ENCODE measurements at places on chromosomes 7 and 10.

DNA sequence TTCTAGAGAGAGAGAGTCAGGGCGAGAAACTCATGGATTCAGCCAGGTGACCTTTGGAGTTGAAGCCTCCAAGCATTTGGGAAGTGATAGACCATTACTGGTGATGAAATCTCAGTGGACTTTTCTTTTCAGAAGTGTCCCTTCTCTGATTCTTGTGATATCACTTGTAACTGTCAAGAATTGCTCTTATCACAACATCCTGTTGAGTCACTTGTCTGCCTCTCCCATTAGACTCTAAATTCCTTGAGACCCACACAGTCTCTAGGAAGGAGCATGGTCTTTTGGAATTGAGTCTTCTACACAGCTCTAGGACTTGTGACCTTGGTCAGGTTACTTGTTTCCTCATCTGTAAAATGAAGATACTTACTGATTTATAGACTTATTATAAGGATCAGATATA lies 81.0 kb downstream of the CFAP58 start:
- no peak for DNase-seq

DNA sequence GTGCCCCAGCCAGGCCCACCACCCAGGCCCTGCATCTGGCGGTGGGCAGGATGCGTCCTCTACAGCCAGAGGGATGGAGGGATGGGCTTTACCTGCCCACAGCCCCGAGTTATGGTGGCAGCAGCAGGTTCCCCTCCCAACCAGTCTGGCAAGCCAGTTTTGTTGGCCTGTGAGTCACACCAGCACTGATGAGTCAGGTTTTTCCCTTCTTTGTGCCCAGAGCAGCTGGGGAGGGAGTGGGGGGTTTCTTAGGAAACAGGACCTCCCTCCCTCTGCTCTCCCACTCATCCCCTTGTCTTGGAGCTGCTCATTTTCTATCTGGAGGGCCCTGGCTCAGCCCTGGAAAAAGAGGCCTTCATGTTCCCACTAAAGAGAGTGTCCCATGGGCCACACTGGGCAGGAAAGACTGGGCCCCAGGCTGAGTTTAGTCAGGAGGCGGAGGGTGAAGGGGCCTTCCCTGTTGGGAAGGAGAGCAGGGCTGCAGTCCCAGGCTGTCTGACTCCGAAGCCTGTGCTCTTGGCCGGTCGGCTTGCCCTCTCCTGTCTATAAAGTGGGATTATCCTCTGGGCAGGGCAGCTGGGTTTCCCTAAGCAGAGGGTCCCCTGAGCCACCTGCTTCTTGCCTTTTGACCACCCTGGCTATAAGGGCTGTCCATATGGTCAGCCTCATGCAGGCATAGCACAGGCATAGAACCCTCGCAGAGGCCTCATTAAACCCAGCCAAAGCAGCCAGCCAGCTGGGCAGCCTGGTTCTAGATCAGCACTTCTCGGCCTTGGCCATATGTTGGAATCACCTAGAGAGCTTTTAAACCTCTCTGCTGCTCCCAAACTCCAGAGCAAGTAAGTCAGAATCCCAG lies 30.2 kb upstream of the ANKRD2 start:
- peak; percentile 25 for DNase-seq

DNA sequence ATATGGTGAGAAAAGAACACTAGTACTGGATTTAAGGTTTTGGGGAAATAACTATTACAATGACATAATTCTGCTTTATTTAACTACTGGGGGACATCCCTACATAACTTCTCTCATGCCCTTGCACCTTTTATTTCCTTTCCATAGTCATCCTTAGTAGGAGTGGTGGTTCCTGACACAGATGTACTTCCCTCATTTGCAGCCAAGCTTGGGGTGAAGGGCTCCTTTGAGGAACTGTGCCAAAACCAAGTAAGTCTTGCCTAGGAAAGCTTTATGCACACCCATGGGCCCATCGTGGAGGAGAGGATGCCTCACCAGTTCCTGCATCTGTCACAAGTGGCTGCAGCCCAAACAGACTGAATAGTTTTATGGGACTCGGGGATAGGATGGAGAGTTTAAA lies 20.6 kb downstream of the ZDHHC6 start:
- no peak for DNase-seq

DNA sequence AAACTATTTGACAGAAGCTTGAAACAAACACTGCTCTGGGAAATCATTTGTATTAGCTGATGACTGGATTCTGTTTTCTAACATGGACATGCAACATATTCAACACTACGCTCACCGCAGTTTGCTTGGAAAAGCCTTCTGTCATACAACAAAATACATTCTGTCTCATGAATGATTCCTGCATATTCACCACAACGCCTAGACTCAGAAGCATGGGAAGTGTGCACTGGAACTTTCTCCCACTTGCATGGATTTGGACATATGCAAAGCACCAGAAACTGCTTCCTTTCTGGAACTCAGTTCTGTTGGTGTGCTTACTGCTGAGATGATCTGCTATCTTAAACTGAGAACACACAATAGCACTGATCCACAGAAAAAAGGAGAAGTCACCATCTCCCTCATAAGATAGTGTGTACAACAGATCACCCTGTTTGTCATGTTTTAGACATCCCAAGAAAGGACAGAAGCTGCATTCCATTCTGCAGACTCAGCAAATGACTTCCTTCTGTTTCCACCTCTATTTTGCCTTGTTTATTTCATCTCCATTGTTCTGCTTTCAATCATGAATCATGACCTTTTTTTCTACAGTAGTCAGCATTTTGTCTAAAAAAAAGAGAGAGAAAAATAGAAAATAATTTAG lies 115.8 kb downstream of the HTR7 start:
- peak; percentile 66 for DNase-seq

- DNase-seq: no peak
These were observed at the start of gene HTR7 for GRCh38 chr10:90857635-90858460. HTR7 (minus strand) TSS chr10:90858039; CDS start chr10:90857671, 368 bp downstream.

DNA sequence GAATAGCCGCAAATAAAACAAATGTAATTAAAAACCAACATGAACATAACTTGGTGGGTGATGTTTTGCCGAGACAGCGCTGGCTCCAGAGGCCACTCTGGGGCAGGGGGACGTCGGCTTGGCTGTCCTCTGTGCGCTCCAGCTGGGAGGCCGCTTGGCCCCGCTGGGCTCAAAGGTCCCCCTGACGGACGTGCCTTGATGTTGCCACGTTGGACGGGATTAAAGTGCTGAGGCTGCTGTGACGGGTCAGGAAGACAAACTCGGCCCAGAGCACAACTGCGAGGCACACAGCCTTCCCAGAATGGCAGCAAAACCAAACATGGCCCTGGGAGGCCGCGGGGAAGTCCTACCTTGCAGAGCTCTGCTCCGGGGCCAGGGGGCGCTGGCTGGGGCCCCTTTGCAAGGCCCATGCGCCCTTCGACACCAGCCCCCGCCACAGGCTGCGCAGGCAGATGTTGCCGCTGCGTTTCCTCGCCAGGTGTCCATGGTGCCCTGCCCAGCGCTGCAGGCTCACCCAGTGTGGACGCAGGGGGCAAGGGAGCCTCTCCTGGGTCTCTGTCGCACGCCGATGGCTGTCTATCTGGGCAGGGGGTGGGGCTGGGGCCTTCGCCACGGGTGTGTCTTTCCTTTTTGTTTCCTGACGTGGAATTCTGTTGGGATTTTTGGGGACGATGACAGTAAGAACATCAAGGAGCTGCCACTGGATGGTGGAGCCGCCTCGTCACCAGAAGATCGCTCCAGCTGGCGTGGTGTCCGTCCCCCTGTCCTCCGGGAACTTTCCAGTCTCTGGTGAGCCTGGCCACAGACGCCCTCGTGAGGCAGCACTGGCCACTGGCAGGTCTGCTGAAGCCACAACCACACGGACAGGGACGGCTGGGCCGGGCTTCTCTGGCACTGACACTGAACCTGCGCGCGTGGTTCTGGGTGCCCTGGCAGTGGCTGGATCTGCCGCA lies 99.6 kb upstream of the DIP2C start:
- DNase-seq: peak; percentile 84

- no peak for DNase-seq
These were observed 1106.8 kb upstream of the LRRTM3 start for GRCh38 chr10:65818990-65819389.

DNA sequence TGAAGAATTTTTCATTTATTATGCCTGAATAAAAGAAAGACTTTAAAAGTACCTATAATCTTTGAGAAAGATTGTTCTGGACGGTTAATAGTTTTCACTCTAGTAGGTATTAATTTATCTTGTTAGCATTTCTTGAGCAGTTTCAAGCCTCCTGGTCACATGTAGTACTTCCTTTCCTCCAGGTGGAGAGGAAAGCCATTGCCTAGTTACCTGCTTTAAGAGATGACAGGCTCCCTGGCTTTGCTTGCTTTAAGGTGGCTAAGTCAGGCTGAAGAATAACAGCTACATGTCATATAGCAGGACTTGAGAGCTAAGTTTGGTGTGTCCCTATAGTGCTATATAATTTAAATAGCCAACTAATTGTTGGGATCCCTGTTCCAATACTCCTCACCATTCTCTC lies 160.2 kb downstream of the CDK14 start:
- no peak for DNase-seq

GRCh38 chr7:96202102-96202501 lies 119.8 kb downstream of the SLC25A13 start:
- no peak for DNase-seq

GRCh38 chr7:50505553-50506210 lies 55.5 kb upstream of the FIGNL1 start:
- DNase-seq: no peak

DNA sequence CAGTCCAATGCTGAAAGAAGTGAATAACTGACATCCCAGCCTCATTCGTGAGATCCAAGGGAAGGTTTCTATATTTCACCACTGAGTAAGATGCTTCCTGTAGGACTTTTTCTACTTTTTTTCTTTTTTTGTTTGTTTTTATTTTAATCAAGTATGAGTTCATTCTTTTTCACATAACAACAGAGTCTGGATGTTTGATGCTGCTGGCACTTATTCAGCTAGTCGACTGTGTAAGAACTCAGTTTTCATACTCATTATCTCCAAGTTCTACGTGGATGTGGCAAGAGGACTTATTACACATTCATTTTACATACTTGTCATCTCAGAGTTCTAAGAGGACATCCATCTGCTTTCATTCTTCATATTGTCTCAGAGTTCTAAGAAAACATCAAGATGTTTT lies 86.9 kb downstream of the CPXM2 start:
- DNase-seq: no peak
